Smooth muscle cell of the brain vasculature (primary cell): ENCODE measurements at places on chromosomes 4 and X.

DNA sequence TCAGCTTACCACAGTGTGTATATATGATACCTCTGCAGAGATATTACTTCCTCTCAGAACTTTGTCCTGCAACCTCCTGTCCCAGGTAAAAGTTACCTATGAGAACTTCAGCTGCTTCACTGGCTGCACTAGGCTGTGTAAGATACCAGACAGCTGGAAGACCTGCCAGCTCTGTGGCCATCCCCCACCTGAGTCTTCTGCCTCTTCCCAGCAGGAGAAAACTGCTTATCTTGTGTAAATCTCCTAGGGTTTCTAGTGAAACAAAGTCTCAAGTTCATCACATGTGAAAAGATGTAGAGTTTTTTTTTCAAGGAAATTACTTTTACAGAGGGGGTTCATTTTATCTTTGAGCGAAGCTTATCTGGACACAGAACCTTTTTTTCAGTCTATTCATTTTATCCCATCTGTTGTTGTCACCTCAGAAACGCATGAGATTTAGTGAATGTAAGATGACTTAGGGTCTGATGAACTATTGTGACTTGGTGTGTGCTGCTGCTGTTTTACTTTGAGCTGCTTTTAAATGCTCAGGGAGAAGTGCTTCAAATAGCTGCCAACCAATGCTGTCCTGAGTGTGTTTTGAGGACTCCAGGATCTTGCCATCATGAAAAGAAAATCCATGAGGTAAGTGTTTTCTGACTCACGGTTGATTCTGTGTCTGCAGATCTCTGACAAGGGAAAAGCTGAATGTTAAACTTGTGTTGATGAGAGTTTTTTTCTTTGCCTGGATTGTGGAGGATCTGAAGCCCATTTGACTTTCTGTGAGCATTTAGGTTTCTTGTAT, 187.8 kb downstream of the FRAS1 start:
- no peak for DNase-seq

- peak; percentile 36 for DNase-seq
Observed at GRCh38 chr4:159685340-159686092, 582.6 kb downstream of the RAPGEF2 start.

DNA sequence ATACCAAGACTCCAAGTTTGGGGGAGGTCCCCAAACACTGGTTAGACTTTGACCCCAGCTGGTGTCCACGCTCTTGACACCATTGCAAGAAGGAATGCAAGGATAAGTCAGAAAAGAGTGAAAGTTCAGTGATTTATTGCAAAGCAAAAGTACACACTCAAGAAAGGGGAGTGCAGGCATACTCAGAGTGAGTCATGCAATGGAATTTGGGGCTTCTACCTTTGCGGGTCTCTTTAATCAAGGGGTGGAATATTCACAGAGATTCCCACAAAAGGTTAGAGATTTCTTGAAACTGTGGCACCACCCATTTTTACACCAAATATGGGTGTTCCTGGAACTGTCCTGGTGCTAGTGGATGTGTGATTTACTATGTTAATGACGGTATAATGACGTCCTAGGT, 5.2 kb upstream of the SMIM10L2A start:
- DNase-seq = no peak

DNA sequence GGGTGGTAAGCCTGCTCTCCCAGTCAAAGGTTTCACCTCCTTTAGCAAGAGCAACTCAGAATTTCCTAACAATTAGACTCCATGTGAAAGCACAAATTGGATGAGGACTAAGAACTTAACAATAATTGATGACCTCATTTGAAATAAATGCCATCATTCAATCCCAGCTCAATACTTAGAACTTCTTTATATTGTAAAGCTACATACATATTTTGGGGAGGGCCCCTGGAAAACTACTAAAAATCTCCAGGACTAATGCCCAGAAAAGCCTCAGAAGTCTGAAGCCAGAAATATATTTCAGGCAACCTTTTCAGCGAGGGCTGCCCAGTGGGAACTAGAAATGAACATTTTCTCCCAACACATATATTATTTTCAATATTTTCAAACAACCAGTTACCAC, 38.1 kb downstream of the AMOT start:
- no peak for DNase-seq

- no peak for DNase-seq
Observed at GRCh38 chr4:5710065-5710960, 688 bp upstream of the EVC start.
